ENCODE measurements at places on chromosomes 16 and 17. TPM values are rescaled to one million over a fixed set of nuclear protein-coding genes. Genes with fewer than 3 reads are reported as not detected.

Gene CLEC18A
- 15.8 TPM for total RNA-seq

Gene ANKRD40CL
- not detected for total RNA-seq

Gene RBFOX1
- total RNA-seq: under 0.01 TPM

Gene KCNH6
- total RNA-seq: not detected

Gene CYTH1
- 18.0 TPM for total RNA-seq

Gene SLC35G6
- total RNA-seq: not detected

Gene BBS2
- total RNA-seq: 13.2 TPM

All from mesangial cell (primary cell).